ENCODE measurements at places on chromosomes 3 and 15.

GRCh38 chr3:53151465-53151864 lies 9.5 kb upstream of the PRKCD start:
- no peak for DNase-seq

DNA sequence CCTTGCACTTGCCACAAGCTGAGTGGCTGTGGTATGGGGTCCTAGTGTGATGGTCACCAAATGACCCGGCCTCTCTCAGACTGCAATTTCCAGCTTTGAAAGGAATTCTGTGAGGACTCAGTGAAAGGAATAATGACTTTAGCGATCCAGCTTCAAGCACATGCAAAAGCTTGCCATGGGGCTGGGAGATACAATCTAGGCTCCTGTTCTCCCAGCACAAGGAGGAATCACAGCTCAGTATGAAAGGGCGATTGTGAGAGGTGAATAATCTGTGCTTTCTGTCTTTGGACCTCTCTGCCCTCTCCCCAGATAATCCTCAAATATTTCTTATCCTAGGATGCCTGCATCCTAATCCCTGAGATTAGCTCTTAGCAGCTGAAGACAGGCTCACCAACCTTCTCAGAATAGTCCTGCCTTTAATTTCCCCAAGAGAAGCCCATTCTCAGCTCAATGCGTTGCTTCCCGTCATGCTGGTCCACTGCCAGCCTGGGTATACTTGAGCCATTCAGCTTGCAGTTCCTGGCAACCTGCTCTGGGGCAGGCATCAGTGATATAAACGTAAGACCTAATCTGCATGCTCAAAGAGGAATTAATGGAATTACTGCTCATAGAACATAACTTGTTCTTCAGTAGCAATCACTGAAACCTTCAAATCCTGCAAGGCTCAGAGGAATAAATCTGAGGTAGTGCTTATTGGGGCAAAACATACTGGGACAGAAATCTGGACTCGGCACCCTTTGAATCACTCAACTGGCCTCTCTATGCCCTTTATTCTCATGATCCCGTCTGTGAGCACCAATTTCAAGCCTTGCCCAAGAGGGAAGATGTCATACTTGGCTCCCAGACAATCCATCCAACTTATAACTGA lies 15.1 kb downstream of the TLNRD1 start:
- DNase-seq, result no peak

DNA sequence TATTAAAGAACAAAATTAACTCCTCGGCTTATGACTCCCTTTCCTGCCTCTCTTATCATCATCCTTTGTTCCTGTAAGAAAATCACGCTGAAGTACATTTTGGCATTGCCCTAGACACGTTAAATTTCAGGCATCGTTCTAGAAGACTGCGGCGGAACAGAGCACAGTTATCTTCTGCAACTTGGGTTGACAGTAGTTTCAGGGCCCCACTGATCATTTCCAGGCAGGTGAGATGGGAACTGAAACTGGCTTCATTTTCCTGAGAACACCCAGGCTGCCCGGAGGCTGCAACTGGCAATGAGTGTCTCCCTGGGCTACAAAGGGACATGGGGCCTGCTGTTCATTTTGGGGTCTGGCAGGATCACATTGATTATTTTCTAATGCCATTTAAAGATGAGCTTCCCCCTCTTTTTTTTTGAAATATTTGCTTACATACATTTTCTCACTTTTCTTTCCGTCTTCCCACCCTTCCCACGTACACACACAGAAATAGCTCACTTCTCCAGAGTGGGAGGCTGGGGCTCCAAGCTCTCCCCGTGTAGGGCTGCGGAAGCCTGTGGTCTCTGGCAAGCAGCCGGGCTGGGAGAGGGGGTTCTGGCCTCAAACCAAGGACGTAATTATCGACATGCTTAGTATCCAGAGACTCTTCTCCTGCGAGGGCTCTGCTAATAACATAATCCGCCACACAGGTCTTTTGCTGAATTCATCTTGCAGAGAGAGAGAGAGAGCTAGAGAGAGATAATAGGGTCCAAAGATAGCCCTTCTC lies 267.4 kb downstream of the ABHD5 start:
- no peak for DNase-seq

DNA sequence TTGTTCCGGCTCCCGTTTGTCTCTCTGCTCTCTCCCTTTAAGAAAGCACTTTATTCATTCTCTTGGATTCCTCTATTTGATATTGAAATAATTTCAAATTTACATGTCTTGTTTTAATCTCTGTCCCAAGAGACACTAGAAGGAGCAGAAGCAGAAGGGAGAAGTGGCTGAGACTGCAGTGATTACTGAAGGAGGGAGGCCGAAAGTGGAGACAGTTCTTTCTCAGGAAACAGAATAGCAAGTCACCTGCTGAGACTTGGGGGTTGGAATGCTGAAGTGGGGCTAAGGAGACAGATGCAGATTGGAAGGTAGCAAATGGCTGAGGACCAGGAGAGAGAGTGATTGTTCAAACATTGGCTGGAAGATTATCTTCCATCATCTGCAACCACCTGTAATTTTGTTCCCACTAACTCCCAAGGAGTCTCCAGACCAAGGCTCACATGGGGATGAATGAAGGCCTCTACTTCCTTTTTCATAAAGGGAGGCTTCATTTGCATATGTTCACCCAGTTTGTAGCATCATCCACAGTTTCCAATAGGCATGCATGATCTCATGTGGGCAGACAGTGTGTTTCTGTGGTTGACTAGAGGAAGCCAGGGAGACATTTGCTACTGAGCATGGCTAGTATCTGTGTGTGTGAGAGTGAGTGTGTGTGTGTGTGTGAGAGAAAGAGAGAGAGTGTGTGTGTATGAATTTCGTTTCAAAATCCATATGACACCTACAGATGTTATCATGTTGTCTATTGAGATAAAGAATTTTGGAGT lies 24.0 kb downstream of the LTF start:
- DNase-seq, result no peak
